ENCODE measurements at places on chromosomes 1 and 21.

- no peak for DNase-seq
Measured at GRCh38 chr1:78355656-78356055, 135.1 kb upstream of the PTGFR start.

DNA sequence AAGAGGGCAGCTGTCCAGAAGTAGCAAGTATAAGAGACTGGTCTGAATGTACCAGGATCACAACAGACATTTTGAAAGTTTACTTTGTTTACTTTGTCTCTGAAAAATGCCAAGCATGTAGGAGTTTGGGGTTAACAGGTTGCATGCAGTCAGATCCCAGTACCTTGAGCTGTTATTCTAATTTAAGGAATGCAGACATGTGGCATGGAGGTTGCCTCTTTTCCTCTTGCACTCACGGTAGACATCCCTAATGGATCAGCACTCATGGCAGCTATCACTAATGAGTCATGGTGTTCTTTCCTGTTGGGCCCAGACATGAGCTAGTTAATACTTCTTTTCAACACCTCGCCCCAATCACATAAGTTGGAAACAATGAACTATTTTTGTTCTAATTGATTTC, 67.3 kb downstream of the GADD45A start:
- no peak for DNase-seq

DNA sequence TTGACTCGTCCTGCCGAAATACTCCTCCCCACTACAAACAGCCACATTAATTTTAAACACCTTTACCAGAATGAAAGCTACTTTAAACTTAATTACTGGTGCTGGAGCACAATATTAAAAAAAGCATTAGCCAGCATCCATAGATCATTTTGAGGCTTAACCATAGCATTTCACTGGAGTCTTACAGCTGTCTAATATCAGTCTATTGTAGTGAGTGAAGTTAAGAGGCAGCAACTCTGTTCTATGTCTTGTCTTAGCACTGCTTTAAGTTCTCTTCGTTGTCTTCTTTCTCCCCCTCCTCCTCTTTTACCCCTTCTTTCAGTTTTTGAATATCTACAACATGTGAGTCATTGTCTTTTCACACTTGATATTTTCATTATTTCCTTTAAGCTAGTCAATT, 49.3 kb downstream of the ADGRL2 start:
- DNase-seq: no peak

GRCh38 chr1:243293941-243294722, 38.3 kb downstream of the SDCCAG8 start:
- no peak for DNase-seq

GRCh38 chr21:38476385-38476784, 21.9 kb downstream of the ERG start:
- DNase-seq: no peak

GRCh38 chr1:117616356-117616755, 10.5 kb downstream of the TENT5C start:
- DNase-seq: no peak

- DNase-seq: no peak
Measured at GRCh38 chr21:44437696-44438431, 17.4 kb upstream of the LRRC3 start.

DNA sequence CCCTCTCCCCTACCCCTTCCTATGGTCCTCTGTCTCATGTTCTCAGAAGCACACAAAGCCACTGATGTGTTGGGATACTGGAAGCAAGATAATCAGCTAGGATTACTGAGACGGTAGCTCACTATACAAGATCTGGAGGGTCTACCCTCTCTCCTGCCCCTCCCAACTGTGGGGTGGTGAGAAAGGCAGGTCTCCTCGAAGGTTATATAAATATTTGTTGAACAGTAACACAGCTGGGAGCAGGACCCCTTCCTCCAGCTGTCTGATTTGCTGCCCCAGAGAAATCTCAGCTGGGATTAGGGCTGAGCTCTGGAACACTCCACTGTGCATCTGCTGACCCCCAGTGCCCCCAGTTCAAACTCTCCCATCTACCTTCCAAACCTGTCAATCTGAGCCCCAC, 94.2 kb upstream of the IPO9 start:
- DNase-seq: no peak
